CD4-positive, alpha-beta memory T cell (primary cell): ENCODE measurements at places on chromosomes 3 and 15.

DNA sequence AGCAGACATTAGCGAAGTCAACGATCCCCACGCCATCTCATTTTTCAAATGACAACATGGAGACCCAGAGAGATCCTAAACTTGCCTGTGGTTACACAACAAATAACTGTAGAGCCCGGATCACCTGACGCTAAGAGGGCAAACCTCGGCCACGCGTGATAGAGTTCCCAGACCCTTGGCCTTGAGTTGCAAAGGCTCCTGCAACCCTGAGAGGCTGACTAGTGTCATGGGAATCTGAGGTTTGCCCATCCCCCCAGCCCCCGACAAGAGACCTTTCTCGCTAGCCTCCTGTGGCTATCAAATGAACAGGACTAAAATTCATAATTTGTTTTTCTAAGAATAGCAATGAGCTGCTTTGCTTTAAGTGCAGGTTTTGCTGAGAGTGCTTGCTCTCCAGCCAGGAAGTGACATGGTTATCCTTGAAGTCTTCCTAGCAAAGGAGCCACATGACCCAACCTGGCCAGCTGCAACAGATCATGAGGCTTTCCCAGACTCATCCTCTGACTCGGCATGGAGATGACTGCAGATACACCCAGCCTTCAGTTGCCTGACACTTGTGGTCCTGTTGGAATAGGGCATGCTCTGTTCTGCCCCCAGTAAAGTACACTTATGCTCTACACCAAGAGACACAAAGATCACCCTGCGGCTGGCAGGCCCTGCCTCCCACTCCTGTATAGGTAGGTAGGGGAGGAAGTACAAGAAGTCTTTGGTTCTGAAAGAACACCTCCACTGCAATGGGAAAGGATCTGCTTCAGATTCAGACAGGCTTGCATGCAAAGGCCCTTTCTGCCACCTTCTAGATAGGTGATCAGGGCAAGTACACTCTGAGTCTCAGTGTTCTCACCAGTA lies 36.0 kb downstream of the MCF2L2 start:
- no peak for DNase-seq

GRCh38 chr3:178439504-178439903 lies 96.7 kb upstream of the KCNMB2 start:
- DNase-seq: no peak

GRCh38 chr15:88658070-88658965 lies 19.5 kb downstream of the ISG20 start:
- no peak for DNase-seq

GRCh38 chr3:32480604-32481003 lies 22.0 kb downstream of the CMTM6 start:
- no peak for DNase-seq

- DNase-seq: no peak
These were observed 17.1 kb upstream of the CSRNP1 start for GRCh38 chr3:39170461-39170860.

DNA sequence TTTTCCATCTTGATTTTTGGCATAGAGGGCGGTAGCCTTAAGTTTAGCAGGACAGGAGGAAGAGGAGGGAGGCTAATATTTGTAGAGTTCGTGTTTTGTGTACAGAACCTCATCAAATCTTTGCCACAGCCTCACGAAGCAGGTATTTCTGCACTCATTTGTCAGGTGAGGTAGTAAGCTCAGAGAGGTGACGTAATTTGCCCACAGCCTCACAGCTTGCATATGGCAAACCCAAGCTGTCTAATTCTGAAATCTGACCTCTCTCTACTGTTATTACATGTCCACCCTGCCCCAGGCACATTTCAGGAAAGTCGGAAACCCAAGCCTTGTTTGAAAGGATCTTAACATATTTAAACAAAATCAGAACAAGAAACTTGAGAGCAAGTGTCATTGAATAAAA lies 91.1 kb upstream of the TPM1 start:
- DNase-seq: no peak

GRCh38 chr3:143958966-143959365 lies 12.7 kb upstream of the DIPK2A start:
- DNase-seq: no peak

GRCh38 chr3:141812084-141812483 lies 48.9 kb downstream of the GRK7 start:
- DNase-seq: no peak

DNA sequence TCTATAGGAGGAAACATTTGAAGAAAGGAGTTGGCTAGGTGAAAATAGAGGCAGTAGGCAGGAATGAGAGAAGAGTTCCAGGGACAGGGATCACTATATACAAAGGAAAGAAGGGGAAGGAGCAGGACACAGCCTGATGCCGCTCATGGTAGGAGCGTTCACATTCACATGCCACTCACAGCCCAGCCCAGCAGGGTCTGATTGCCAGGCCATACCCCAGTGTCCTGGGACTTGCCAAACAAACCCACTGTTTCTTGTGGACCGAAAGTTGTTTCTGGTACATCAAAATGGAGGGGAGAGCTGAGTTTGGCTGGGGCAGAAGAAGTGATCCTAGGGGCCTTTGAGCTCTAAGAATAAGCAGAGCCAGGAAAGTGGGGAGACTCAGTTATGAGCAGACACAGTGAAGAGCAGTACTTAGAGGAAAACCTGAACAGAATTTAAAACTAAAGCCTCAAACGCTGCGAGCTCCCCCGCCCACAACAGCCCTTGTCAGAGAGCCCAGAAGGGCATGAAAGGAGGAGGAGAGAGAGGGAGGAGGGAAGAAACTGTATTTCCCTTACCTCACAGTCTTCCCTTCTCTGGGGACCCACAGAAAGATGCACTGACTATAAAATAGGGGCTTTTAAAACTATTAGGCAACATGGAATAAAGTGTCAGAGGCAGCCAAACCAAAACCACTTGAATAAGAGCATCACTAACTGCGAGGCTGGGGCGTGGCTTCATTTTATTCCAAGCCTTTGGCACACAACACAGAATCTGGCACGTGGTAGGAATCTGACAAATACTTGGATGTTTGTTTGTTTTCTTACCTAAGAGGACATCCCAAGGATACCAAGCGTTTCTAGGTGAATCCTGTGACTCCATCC lies 129.0 kb downstream of the RPL22L1 start:
- DNase-seq: no peak

- DNase-seq: no peak
These were observed 156.4 kb upstream of the FRMD4B start for GRCh38 chr3:69542089-69542804.

- no peak for DNase-seq
These were observed 82.7 kb upstream of the TCF12 start for GRCh38 chr15:56835718-56836171.

- DNase-seq: no peak
These were observed 448 bp downstream of the SHISA5 start for GRCh38 chr3:48503401-48504050.

DNA sequence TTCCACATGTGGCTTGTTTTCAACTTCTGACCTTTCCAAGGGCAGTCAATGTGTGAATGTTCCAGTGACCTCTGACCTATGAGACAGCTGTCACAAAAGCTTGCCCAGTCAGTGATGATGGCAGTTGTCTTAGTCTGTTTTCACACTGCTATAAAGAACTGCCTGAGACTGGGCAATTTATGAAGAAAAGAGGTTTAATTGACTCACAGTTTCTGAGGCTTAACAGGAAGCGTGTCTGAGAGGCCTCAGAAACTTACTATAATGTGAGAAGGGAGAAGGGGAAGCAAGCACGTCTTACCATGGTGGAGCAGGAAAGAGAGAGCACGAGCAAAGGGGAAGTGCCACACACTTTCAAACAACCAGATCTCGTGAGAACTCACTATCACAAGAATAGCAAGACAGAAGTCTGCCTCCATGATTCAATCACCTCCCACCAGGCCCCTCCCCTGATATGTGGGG lies 95.6 kb downstream of the ECT2 start:
- no peak for DNase-seq

GRCh38 chr3:48598323-48599076 lies 3.4 kb upstream of the COL7A1 start:
- DNase-seq: no peak

- DNase-seq: no peak
These were observed 314.6 kb downstream of the EPHB1 start for GRCh38 chr3:135109681-135110080.

DNA sequence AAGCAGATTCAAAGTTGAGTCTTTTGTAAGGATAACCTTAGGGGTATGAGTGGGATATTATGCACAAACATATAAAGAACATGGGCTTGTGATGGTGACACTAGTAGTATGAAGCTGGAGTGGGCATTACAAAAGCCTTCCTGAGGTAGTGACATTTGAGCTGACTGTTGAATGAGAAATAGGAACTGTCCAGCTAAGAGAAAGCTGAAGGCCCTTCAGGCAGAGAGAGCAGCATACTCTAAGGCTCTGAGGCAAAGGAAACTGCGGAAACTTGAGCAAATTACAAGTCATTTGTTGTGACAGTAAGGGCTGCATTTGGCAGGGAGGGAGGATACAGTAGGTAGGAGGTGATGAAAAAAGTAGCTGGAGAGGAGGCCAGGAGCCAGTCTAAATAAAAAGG lies 190.7 kb upstream of the CD96 start:
- DNase-seq: no peak

- no peak for DNase-seq
These were observed 15.4 kb downstream of the COMMD2 start for GRCh38 chr3:149736953-149737205.

GRCh38 chr3:25344670-25345069 lies 83.4 kb upstream of the RARB start:
- no peak for DNase-seq

- no peak for DNase-seq
These were observed 311.1 kb downstream of the VPS13C start for GRCh38 chr15:61749169-61749568.

DNA sequence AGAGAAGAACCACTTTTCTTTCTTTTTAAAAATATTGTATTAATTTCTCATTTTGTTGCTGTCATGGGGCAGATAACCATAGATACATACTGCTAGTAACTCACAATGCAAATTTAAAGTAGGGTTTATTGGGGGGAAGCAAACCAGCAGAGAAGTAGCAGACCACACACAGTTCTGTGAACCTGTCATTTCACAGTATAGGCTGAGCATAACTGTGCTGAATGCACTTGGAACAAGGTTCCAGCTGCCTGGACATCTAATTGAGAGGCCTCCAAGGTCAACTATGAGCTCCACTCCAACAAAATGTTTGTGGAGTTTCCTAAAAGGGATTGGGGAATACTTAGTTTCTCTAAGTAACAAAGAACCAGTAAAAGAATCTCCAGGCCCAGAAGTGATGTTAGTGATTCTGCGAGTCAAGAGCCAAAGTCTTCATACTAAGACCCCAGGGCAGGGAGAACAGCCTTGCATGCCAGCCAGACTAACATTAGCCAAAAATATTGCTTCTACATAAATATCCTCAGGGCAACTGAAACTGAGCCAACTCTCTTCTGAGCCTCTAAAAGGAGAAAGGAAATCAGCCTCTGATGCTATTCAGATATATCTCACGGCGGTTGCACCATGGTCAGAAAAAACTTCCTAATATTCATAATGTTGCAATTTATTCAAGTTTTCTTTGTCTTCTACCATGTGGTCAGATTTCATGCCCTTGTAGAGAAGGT lies 856.4 kb upstream of the ALCAM start:
- DNase-seq: no peak

DNA sequence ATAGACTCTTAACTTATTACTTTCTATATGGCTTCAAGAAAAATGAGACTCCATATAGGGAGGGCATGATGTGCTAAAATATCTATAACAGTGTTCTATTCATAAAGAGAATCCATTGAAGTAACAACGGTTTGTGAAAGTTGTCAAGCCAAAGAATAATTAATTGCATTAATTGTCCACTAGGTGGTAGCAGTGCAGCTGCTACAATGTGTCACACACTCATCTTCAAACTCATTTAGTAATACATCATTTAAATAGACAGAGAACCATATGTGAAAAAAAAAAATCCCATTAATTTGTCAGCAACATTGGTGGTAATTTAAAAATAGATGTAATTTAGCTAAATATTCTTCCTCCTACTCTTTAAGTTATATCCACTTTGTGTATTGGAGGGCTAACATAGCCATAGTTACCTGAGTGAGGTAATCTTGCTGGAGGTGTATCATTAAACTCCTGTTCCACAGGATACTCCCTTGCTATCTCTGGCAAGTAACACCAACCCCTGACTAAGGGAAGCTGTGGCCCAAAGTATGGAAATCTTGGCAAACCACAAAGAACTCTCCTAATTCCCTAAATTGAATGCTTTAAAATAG lies 3.7 kb upstream of the CPA3 start:
- DNase-seq: peak; percentile 13

DNA sequence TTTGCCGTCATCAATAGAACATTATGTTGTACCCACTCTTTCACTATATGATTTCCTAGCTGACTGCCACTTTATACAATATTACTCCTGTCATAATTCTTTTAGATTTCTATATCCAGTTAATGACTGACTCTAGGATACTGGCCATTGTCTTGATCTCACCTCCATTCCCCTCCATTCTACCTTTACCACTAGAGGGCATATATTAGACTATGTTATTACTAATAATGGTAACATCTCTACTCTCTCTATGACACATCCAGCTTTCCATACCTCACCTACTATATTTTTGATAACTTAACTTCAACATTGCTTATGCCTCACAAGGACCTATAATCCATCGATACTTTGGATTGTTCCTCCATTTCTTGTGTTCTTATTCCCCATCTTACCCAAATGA lies 31.4 kb upstream of the POU1F1 start:
- no peak for DNase-seq

- no peak for DNase-seq
These were observed 42.9 kb upstream of the ROPN1 start for GRCh38 chr3:124034844-124035152.

GRCh38 chr3:98282205-98282604 lies at the start of gene OR5H2:
TSS of gene OR5H2 (plus strand) at chr3:98282505. CDS start at chr3:98282903, 398 bp downstream.
- no peak for DNase-seq

DNA sequence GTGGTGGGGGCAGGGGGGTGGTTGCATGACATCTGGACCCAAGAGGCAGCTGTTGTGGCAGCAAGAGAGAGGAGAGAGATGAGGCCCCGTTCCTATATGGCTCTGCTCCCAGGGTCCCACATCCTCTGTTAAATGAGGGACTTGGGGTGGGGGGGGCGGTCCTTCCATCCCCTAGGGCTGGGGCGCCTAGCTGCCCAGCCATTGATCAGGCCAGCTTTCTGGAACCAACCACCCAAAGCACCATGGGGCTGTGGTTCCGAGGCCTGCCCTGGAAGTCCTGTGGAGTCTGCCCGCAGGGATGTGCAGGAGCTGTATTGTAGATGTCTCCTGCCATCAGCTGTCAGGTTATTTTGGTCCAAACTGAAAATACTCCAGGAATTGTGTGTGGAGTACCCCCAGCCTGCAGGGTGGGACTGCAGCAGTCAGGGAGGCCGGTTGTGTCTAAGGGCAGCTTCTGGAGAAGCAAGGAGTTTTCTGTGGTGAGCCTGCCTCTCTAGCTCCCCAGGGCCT lies 5.2 kb downstream of the FURIN start:
- no peak for DNase-seq

GRCh38 chr3:139521144-139521543 lies 18.4 kb downstream of the RBP1 start:
- DNase-seq: no peak
